HCT116 (cell line): ENCODE measurements at places on chromosomes 13 and 19.

- DNase-seq, result no peak
- no peaks in the 10 kb centered on the region for H3K27me3 ChIP-seq
- no peak overlapping the region for H3K27ac ChIP-seq
- H3K4me3 ChIP-seq, result no peak overlapping the region
- no peaks in the 10 kb centered on the region for H3K36me3 ChIP-seq
Observed at GRCh38 chr13:48783181-48783630, 129.5 kb downstream of the CYSLTR2 start.

GRCh38 chr19:31517224-31518180 lies 168.3 kb upstream of the TSHZ3 start:
- no peaks in the 10 kb centered on the region for H3K4me1 ChIP-seq
- no peak overlapping the region for H3K4me3 ChIP-seq

- peaks cover 10% of the 10 kb centered on the region; the same call in 1 of the 2 replicates for H3K4me1 ChIP-seq
- no peaks in the 10 kb centered on the region for H3K27me3 ChIP-seq
- H3K36me3 ChIP-seq, result no peaks in the 10 kb centered on the region
- H3K4me3 ChIP-seq, result no peak overlapping the region
- no peak for DNase-seq
- H3K27ac ChIP-seq, result peak overlapping the region; percentile 15; the same call in 1 of the 2 replicates
Observed at GRCh38 chr13:27125357-27126282, 46.0 kb downstream of the USP12 start.

DNA sequence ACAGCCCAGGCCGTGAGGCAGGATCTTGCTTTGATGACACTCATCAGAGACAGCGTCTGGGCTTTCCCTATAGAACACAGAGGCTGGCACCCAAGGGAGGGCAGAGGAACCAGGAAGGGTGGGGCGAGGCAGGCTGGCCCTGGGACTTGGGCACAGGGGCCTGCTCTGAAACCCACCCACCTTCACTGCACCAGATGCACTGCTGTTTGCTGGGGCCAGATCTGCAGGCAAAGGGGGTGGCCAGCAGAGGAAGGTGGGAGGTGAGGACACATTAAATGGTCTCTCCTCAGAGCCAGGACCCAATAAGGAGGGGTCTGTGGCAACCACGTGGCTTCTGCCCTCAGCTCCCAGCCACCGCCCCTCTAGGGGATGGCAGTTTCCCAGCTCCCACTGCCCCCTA lies 6.6 kb upstream of the VSTM2B start:
- H3K4me1 ChIP-seq, result no peaks in the 10 kb centered on the region
- no peak overlapping the region for H3K27ac ChIP-seq
- H3K4me3 ChIP-seq, result no peak overlapping the region
- H3K27me3 ChIP-seq, result peaks cover 23% of the 10 kb centered on the region; the same call in 1 of the 2 replicates
- DNase-seq, result no peak

DNA sequence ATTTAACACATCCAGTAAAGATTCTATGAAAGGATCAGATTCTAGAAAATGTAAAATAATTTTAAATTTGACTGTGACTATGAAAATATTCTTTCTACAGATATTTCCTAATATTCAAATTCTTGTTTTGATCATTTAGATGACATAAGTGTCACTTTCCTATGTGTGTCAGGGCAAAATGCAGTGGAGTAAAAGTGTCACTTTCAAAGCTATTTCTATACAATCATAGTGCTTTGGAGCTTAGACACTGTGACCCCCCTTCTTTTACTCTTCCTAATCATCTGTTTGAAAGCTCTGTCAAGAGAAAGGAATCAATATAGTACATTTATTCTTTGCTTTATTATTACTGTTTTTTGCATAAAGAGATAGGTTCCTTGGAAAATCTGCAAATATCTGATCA lies 492.0 kb downstream of the DCT start:
- no peaks in the 10 kb centered on the region for H3K4me1 ChIP-seq
- no peak overlapping the region for H3K4me3 ChIP-seq
- no peak overlapping the region for H3K27ac ChIP-seq
- DNase-seq, result no peak

DNA sequence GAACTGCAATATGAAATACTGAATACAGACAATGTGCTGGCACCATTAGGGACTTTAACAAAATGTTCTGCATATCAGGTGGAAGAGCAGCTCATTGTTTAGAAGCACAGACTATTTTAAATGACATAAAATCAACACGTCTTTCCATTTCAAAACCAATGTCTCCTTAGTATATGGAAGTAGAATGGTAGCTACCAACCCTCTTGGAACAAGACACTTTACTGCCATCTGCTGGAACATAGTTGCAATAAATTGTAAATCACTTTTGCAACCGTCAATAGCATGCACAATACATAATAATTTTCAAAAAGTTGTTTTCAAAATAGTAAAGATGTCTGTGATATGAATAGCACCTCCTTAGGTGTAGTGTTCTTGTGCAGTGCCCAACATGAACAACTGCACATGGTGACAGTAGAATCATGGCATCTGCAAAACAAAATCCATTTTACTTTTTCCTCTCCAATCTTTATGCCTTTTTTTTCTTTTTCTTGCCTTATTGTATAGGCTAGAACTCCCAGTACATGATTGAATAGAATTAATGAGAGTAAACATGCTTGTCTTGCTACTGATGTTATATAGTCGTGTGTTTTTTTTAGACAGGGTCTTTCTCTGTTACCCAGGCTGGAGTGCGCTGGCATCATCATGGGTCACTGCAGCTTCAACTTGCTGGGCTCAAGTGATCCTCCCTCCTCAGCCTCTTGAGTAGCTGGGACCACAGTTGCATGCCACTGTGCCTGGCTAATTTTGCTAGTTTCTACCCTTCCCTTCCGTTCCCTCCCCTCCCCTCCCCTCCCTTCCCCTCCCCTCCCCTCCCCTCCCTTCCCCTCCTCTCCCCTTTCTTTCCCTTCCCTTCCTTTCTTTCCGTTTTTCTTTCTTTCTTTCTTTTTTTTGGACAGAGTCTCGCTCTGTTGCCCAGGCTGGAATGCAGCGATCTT lies 7.8 kb upstream of the LYPD5 start:
- no peak overlapping the region for H3K4me3 ChIP-seq
- H3K27ac ChIP-seq, result no peak overlapping the region
- H3K27me3 ChIP-seq, result no peaks in the 10 kb centered on the region
- H3K36me3 ChIP-seq, result no peaks in the 10 kb centered on the region

GRCh38 chr13:73765651-73766384 lies 368.4 kb downstream of the KLF12 start:
- no peak overlapping the region for H3K4me3 ChIP-seq
- no peaks in the 10 kb centered on the region for H3K4me1 ChIP-seq
- H3K27ac ChIP-seq, result no peak overlapping the region
- no peaks in the 10 kb centered on the region for H3K27me3 ChIP-seq
- H3K36me3 ChIP-seq, result no peaks in the 10 kb centered on the region

DNA sequence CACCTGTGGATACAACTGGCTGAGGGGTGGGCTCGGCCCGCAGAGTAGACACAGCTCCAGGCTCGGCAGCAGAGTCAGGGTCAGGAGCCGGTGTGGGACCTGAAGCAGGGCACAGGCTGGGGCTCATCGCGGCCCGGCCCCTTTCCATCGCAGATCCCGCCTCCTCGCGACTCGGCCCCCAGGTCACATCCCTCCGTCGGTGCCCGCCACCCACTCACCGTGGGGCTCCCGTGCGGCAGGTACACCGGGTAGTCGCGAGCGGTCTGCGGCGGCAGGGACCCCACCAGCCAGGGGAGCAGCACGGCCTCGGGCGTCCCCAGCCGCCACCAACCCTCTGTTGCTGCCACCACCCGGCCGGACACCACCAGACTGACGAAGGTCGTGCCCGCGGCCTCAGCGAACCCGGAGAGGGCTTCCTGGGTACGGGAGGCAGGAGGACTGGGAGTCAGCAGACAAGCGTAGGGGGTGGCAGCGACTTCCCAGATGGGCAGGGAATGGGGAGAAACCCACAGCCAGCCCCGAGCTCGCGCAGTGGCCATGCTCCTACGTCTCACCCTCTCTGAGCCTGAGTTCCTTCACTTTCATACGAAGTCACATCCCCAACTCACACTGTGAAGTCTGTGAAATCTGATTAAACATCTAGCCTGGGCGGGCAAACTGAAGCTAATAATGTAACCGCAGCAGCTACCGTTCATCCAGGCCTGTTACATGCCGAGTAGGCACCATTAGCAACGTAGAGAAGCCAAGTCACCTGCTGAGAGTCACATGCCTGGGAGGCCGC lies 3.7 kb downstream of the FUZ start:
- H3K27ac ChIP-seq, result peak overlapping the region; percentile 63
- H3K36me3 ChIP-seq, result no peaks in the 10 kb centered on the region
- no peaks in the 10 kb centered on the region for H3K27me3 ChIP-seq

DNA sequence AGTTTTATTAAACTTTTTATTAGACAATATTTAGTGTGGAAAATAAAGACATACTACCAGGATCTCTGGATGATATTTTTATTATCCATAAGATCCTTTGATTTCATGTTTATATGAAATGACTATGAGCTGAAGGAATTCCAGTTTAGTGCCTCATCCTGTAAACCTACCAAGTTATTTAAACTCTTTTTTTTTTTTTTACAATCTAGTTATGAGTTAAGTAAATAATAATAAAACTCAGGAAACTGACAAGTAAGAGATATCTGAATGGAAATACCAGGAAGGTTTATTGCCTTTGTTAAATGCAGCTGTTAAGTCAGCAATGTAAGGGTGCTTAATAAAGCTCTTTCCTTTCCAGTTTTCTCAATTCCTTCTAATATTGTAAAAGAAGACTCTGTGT lies 53.9 kb downstream of the RXFP2 start:
- no peak overlapping the region for H3K27ac ChIP-seq
- peaks cover 40% of the 10 kb centered on the region for H3K27me3 ChIP-seq

DNA sequence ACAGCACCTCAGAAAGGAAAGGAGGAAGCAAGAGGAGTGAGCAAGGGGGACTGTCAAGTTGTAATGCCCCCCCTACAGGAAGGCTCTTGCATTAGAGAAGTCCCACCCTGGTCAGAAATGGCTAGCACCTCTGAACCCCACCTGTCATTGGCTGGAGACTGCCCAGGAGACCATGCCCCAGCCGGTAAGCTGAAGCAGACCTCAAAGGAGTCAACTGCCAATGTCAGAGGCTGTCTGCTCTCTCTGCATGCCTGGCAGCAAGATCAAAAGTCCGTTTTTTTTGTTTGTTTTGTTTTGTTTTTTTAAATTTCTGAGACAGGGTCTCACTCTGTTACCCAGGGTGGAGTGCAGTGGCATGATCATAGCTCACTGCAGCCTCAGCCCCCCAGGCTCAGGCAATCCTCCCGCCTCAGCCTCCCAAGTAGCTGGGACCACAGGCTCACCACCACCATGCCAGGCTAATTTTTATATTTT lies 8.1 kb upstream of the BCL3 start:
- no peaks in the 10 kb centered on the region for H3K27me3 ChIP-seq
- H3K4me3 ChIP-seq, result no peak overlapping the region
- H3K27ac ChIP-seq, result peak overlapping the region; percentile 95
- H3K36me3 ChIP-seq, result no peaks in the 10 kb centered on the region
- peak; percentile 21 for DNase-seq
- H3K4me1 ChIP-seq, result peaks cover 81% of the 10 kb centered on the region

DNA sequence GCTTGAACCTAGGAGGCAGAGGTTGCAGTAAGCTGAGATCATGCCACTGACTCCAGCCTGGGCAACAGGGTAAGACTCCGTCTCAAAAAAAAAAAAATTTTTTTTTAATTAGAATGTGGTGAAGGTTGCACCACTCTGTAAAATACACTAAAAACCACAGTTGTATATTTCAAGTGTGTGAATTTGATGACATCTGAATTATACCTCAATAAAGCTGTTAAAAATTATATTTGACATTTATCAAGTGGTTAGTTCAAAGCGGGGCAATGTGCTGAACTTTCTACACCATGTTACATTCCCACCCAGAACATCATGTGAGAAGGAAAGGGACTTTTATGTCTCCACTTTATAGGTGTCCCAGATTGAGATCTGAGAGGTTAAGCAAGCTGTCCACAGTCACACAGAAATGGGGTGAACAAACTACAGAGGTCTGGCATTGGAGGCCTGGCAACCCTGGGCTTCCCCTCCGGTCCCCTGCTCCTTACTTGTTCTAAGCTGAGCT lies 5.9 kb upstream of the S1PR5 start:
- no peaks in the 10 kb centered on the region for H3K36me3 ChIP-seq
- no peak overlapping the region for H3K27ac ChIP-seq
- H3K4me1 ChIP-seq, result peaks cover 22% of the 10 kb centered on the region
- no peak for DNase-seq
- no peaks in the 10 kb centered on the region for H3K27me3 ChIP-seq

DNA sequence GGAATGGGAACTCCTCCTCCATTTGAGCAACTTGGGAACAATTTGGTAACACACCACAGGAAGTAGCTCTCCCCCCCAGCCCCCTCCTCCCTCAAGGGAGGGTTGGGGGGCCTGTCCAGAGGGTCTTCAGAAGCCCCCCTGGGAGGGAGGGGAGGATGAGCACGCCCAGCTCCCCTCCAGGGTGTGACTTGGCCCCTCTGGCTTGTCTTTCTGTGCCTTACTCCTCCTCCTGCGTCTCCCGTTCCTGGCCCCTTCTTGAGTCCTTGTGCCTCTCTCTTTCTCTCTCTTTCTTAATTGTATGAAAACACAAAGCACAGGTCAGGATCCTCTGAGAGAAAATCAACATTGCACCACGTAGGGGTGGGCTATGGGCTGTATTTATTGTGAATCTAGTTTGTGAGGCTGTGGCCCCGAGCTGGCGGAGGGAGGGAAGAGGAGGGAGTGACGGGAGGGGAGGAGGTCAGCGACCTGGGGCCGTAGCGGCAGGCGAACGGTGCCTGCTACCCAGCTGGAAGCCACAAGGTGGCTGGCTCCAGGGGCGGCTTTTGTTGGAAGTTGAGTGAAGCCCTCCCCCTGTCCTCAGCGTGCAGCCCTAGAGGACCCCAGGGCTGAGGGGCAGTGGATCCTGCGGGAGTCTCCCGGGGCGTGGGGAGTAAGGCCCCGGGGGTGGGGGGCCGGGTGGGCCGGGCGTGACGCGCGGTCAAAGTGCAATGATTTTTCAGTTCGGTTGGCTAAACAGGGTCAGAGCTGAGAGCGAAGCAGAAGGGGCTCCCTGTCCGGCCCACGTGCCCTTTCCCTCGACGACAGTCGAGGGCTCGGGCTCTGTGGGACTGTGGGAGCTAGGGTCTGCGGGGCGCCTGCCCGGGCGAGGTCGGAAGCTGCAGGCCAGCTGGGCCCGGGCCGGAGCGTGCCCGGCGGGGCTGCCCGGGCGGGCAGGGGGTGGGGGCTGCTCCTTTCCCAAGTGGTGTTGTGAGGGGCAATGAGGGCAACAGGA lies 6.4 kb downstream of the LYL1 start:
- H3K36me3 ChIP-seq, result no peaks in the 10 kb centered on the region
- H3K27me3 ChIP-seq, result no peaks in the 10 kb centered on the region
- H3K27ac ChIP-seq, result no peak overlapping the region
- peaks cover 6% of the 10 kb centered on the region; the same call in 1 of the 2 replicates for H3K4me1 ChIP-seq
- no peak overlapping the region for H3K4me3 ChIP-seq
- DNase-seq, result no peak

- no peaks in the 10 kb centered on the region for H3K4me1 ChIP-seq
- H3K36me3 ChIP-seq, result no peaks in the 10 kb centered on the region
- H3K27me3 ChIP-seq, result no peaks in the 10 kb centered on the region
- no peak overlapping the region for H3K4me3 ChIP-seq
- DNase-seq, result no peak
Observed at GRCh38 chr13:23848646-23849141, 40.5 kb downstream of the MIPEP start.
